ENCODE measurements at places on chromosomes 5 and 9. TPM values are rescaled to one million over a fixed set of nuclear protein-coding genes. Genes with fewer than 3 reads are reported as not detected.

GMCL2 gene
- polyA plus RNA-seq: not detected

DNAJC18 gene
- polyA plus RNA-seq: 4.4 TPM

TMEM171 gene
- not detected for polyA plus RNA-seq

MRNIP gene
- 15.1 TPM for polyA plus RNA-seq

SLC36A2 gene
- polyA plus RNA-seq: not detected

ARHGEF37 gene
- polyA plus RNA-seq: not detected

COL27A1 gene
- not detected for polyA plus RNA-seq

CKMT2 gene
- polyA plus RNA-seq: not detected

ZNF483 gene
- polyA plus RNA-seq: 1.4 TPM

CFAP157 gene
- polyA plus RNA-seq: 0.40 TPM

FOXD4L4 gene
- not detected for polyA plus RNA-seq

HDAC3 gene
- 105 TPM for polyA plus RNA-seq

SHOC1 gene
- polyA plus RNA-seq: not detected

SLC27A6 gene
- not detected for polyA plus RNA-seq

OR13C2 gene
- polyA plus RNA-seq: not detected

ADRB2 gene
- 4.6 TPM for polyA plus RNA-seq

JADE2 gene
- 7.1 TPM for polyA plus RNA-seq

MED10 gene
- 99.9 TPM for polyA plus RNA-seq

RNF224 gene
- polyA plus RNA-seq: not detected

RGMB gene
- 5.2 TPM for polyA plus RNA-seq

TMEM250 gene
- 15.6 TPM for polyA plus RNA-seq

NCS1 gene
- not detected for polyA plus RNA-seq

LEAP2 gene
- polyA plus RNA-seq: 2.2 TPM

FBN2 gene
- not detected for polyA plus RNA-seq

LCN1 gene
- polyA plus RNA-seq: not detected

PFN3 gene
- not detected for polyA plus RNA-seq

ANKRD33B gene
- 1.8 TPM for polyA plus RNA-seq

PALM2AKAP2 gene
- polyA plus RNA-seq: not detected

SIGMAR1 gene
- polyA plus RNA-seq: 40.1 TPM

EXOSC2 gene
- 25.6 TPM for polyA plus RNA-seq

PCDHB9 gene
- not detected for polyA plus RNA-seq

PCDHA6 gene
- not detected for polyA plus RNA-seq

PRKAA1 gene
- 41.7 TPM for polyA plus RNA-seq

PCDHA1 gene
- polyA plus RNA-seq: not detected

RIMOC1 gene
- polyA plus RNA-seq: 13.3 TPM

ZDHHC11B gene
- not detected for polyA plus RNA-seq

ANKRD55 gene
- polyA plus RNA-seq: 0.13 TPM

ANXA2R gene
- 46.4 TPM for polyA plus RNA-seq

CD74 gene
- polyA plus RNA-seq: 22,737 TPM

MARCOL gene
- polyA plus RNA-seq: not detected

PCDHGB4 gene
- not detected for polyA plus RNA-seq

GARIN3 gene
- polyA plus RNA-seq: not detected

GABRP gene
- not detected for polyA plus RNA-seq

PRRC1 gene
- 28.6 TPM for polyA plus RNA-seq

MEIKIN gene
- not detected for polyA plus RNA-seq

GRXCR2 gene
- not detected for polyA plus RNA-seq

FABP6 gene
- polyA plus RNA-seq: not detected

NEURL1B gene
- not detected for polyA plus RNA-seq

LURAP1L gene
- not detected for polyA plus RNA-seq

DIPK1B gene
- polyA plus RNA-seq: 0.91 TPM

FAM151B gene
- not detected for polyA plus RNA-seq

BARHL1 gene
- not detected for polyA plus RNA-seq

SLC34A1 gene
- not detected for polyA plus RNA-seq

PAEP gene
- polyA plus RNA-seq: not detected

PCDHB2 gene
- not detected for polyA plus RNA-seq
